ENCODE measurements at places on chromosomes 3 and 15.

GRCh38 chr3:38029400-38030125 is at the start of gene PLCD1:
TSS of gene PLCD1 (minus strand) at chr3:38029642. CDS start at chr3:38029539, 103 bp downstream.
- H3K4me1 ChIP-seq: no peaks in the 10 kb centered on the region
- no peak within 1 kb of the TSS for H3K27ac ChIP-seq
- no peak within 1 kb of the TSS for H3K4me3 ChIP-seq
- DNase-seq: peak; percentile 64
- H3K27me3 ChIP-seq: no peaks in the 10 kb centered on the region

- H3K36me3 ChIP-seq: peaks cover 3% of the 10 kb centered on the region
- DNase-seq: peak; percentile 36
- H3K4me1 ChIP-seq: peaks cover 38% of the 10 kb centered on the region
Measured at GRCh38 chr3:49721896-49722781, 1.6 kb downstream of the GMPPB start.

- DNase-seq: no peak
- no peak overlapping the region for H3K27ac ChIP-seq
- H3K4me1 ChIP-seq: no peaks in the 10 kb centered on the region
- no peaks in the 10 kb centered on the region for H3K36me3 ChIP-seq
- H3K4me3 ChIP-seq: no peak overlapping the region
Measured at GRCh38 chr3:189787632-189788031, 156.4 kb downstream of the TP63 start.

DNA sequence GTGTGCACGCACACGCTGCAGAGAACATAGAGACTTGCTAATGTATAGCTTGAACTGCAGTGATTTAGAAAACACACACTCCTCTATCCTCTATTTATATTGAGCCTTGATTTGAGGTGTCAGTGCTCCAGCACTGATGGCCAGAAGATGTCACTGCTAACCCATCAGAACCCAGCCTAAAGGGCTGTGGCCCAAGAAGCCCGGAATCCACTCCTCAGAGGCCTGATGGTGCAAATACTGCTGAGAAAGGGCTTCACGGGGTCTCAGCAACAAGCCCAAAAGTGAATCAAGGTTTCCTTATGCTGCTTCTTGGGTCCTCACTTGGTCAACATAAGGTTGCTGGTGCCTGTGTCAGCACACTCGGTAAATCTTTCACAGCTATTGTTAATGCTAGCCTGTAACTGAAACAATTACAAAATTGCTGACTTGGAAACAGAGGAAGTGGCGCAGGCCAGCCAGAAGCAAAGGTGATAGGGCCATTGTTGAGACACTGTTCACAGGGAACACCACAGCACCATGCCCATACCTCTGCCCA is 60.3 kb downstream of the HEG1 start:
- H3K4me3 ChIP-seq: no peak overlapping the region
- no peaks in the 10 kb centered on the region for H3K36me3 ChIP-seq
- H3K27me3 ChIP-seq: no peaks in the 10 kb centered on the region
- H3K4me1 ChIP-seq: peaks cover 21% of the 10 kb centered on the region
- DNase-seq: peak; percentile 43

- H3K4me1 ChIP-seq: no peaks in the 10 kb centered on the region
- no peak overlapping the region for H3K4me3 ChIP-seq
- no peak for DNase-seq
- H3K27ac ChIP-seq: no peak overlapping the region
- no peaks in the 10 kb centered on the region for H3K27me3 ChIP-seq
Measured at GRCh38 chr3:106428565-106428994, 559.8 kb upstream of the CBLB start.

DNA sequence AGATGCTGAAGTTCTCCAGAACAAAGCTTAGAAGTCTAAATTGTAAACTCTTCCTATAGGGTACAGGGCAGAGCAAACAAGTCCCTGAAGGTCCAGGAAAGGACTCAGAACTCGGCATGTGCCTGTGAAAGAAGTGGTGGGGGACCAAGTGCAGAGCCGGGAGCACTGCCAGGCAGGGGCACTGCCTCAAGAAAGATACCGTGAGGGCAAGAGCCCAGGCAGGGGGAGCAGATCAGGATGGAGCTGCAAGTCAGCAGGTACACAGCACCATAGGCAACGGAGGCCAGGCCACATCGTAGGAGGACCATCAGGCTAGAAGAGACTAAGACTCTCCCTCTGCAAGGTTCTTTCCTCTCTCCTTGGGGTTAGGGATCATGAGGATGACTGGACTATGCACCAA is 191.6 kb downstream of the OSBPL10 start:
- no peaks in the 10 kb centered on the region for H3K27me3 ChIP-seq
- no peak for DNase-seq
- H3K36me3 ChIP-seq: no peaks in the 10 kb centered on the region

GRCh38 chr3:79986338-79986737 is 218.5 kb upstream of the ROBO1 start:
- DNase-seq: no peak
- H3K27me3 ChIP-seq: no peaks in the 10 kb centered on the region
- no peaks in the 10 kb centered on the region for H3K4me1 ChIP-seq
- H3K27ac ChIP-seq: no peak overlapping the region

- peaks cover 8% of the 10 kb centered on the region for H3K4me1 ChIP-seq
- no peaks in the 10 kb centered on the region for H3K36me3 ChIP-seq
Measured at GRCh38 chr3:53146319-53146891, 14.6 kb upstream of the PRKCD start.

- no peak overlapping the region for H3K4me3 ChIP-seq
- peaks cover 6% of the 10 kb centered on the region for H3K27me3 ChIP-seq
- no peaks in the 10 kb centered on the region for H3K4me1 ChIP-seq
- DNase-seq: no peak
- H3K36me3 ChIP-seq: no peaks in the 10 kb centered on the region
Measured at GRCh38 chr3:33217866-33218445, 654 bp downstream of the SUSD5 start.

GRCh38 chr15:51724673-51725072 is 12.8 kb downstream of the LYSMD2 start:
- H3K27ac ChIP-seq: no peak overlapping the region
- H3K4me1 ChIP-seq: peaks cover 7% of the 10 kb centered on the region
- no peak for DNase-seq

DNA sequence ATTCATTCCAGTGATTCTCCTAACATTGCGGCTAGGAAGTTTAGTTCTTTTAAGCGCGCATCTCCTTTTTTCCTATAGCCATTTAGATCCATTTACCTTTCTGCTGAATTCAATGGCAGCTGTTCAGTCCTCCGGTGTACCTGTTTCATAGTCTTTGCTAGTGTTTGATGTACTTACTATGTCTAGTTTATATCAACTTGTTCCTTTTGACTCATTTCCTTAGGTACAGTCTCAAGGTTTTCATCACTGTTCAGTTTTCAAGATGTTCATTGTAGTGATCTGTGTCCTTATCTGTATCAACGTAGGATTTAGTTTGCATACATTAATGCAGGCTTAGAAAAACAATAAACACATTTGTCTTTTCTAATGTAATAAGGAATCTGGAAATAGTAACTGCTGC is 59.0 kb upstream of the MBNL1 start:
- H3K4me3 ChIP-seq: no peak overlapping the region
- no peak overlapping the region for H3K27ac ChIP-seq
- H3K27me3 ChIP-seq: no peaks in the 10 kb centered on the region
- no peaks in the 10 kb centered on the region for H3K4me1 ChIP-seq
- H3K36me3 ChIP-seq: no peaks in the 10 kb centered on the region

DNA sequence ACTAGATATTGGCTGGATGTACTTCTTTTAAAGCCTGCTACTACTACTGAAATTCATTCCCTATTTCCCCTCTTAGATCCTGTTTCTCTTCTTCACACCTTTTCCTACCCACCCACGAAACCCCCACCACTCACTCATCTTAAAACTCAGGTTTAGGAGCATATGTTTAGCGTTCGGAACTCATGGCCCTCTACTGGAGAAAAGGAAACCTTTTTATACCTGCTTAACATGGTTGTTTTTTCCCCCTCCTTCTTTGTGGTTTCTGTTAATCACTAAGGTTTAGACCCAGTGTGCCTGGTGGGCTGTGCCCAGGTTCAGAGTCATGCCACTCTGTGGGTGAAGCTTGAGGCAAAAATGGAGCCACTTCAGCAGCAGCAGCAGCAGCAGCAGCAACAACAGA is 2.6 kb downstream of the ARID3B start:
- H3K4me3 ChIP-seq: no peak overlapping the region
- H3K27ac ChIP-seq: no peak overlapping the region
- peaks cover 53% of the 10 kb centered on the region for H3K4me1 ChIP-seq
- H3K27me3 ChIP-seq: no peaks in the 10 kb centered on the region

DNA sequence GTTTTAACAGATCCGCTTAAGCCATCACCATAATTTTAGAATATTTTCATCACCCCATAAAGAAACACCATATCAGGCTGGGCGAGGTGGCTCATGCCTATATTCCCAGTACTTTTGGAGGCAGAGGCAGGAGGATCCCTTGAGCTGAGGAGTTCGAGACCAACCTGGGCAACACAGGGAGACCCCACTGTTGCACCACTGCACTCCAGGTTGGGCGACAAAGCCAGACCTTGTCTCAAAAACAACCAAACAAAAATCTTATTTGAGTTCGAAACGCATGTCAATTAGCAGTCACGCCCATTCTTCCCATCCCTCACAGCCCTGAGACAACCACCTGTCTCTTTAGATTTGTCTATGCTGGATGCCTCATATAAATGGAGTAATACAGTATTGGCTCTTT is 119.9 kb downstream of the KLF13 start:
- H3K27me3 ChIP-seq: no peaks in the 10 kb centered on the region
- H3K4me1 ChIP-seq: no peaks in the 10 kb centered on the region
- no peak overlapping the region for H3K27ac ChIP-seq
- H3K4me3 ChIP-seq: no peak overlapping the region

DNA sequence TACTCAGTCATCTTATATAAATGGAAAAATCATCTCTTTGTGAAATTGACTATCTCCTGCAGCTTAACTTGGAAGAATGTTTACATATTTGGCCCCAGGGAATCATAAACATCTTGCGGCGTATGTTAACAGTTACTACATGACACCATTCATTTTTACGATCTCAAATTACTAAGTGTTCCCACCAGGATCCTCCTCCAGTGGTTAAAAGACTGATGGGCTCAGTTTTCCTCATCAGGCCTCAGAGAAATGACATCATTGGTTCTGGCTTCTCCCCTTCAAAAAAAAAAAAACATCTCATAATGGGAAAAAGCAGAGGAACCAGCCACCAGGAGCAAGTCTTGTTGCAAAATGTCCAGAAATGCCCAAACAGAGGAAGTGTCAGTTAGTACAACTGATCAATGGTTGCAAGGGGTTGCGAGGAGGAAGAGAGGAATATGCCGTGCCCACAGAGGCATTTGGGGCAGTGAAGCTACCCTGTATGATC is 70.5 kb upstream of the LIPC start:
- H3K27ac ChIP-seq: no peak overlapping the region
- H3K27me3 ChIP-seq: no peaks in the 10 kb centered on the region
- no peak for DNase-seq
- H3K4me1 ChIP-seq: no peaks in the 10 kb centered on the region
- no peaks in the 10 kb centered on the region for H3K36me3 ChIP-seq

- no peak overlapping the region for H3K27ac ChIP-seq
- H3K4me1 ChIP-seq: peaks cover 2% of the 10 kb centered on the region
- no peak for DNase-seq
- H3K4me3 ChIP-seq: no peak overlapping the region
- no peaks in the 10 kb centered on the region for H3K27me3 ChIP-seq
- H3K36me3 ChIP-seq: no peaks in the 10 kb centered on the region
Measured at GRCh38 chr15:56774356-56774755, 41.0 kb upstream of the ZNF280D start.

DNA sequence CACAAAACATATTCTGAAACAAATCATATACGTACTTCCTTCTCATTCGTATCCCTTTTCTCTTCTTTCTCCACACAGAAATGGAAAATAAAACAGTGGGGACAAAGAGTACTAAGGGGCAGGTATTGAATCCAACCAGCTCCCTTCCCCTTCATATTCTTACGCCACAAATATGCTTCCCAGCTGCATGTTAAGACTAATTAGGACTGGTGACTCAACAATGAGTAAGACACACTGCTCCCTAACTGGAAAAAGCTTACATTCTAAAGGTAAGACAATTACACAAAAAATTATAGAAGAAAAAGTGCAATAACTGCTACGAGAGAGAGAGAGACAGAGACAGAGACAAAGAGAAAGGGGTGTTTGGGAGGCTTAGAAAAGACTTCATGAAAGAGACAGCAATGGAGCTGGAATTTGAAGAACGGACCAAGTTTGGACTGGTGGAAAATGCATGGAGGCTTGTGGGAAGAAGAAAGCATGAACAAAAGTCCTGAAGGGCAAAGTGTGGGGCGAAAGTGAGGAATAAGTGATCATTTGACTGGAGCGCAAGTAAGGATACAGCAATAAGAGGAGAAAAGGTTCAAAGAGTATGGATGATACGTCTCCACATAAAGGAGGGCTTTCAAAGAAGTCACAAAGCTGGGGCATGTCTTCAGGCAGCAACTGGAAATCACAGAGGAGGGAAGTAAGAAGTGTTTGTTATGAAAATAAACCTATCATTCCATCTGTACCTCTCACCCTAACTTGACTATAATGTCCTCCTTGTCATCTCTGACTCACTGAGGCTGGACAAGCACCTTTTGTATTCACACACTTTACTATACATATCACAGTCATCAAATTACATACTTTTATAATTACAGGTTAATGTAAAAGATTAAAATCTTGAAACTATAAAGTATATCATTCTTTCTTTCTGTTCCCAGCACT is 49.2 kb downstream of the RYK start:
- H3K27me3 ChIP-seq: no peaks in the 10 kb centered on the region
- no peak overlapping the region for H3K27ac ChIP-seq
- H3K36me3 ChIP-seq: no peaks in the 10 kb centered on the region

GRCh38 chr15:29205186-29205585 is 64.4 kb downstream of the NSMCE3 start:
- H3K4me1 ChIP-seq: no peaks in the 10 kb centered on the region
- no peak overlapping the region for H3K27ac ChIP-seq
- no peak for DNase-seq
- no peaks in the 10 kb centered on the region for H3K27me3 ChIP-seq

DNA sequence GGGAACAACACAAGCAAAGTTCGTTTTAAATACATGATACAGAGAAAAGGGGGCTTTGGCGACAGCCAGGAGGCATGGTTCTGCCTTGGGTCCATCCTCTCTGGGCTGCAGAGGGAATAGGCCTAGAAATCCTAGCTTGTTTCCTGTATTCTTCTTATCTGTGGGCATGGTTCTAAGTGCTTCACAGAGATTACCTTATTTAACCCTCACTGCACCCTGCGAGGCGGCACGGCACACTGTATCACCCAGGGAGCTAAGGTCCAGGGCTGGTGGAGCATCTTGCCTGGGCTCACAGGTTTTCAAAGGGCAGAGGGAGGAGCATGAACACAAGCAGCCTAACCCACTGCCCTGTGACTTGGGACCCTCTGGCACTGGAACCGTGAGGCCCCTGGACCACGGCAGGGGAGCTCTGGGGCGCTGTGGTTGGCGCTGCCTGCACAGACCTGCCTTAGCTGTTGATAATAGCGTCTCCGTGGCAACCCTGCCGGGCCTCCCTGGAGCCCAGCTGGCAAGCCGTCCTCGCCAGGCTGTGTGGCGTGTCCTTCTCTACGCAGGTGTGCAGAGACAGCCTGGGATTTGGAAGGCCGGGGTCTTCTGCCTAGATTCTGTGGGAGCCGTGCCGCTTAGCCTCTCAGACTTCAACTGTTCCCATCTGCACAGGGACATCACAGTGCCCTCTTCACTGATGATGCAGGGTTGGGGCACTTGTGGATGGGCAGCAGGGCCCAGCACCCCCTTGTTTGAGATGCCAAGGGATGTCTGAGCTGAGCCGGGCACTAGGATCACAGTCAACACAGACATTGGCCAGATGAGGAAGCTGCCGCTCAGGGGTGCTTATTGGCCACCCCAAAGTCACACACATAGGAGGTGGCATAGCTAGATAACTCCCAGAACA is 154.6 kb upstream of the TLE3 start:
- H3K27ac ChIP-seq: no peak overlapping the region
- no peaks in the 10 kb centered on the region for H3K4me1 ChIP-seq
- H3K4me3 ChIP-seq: no peak overlapping the region
- H3K27me3 ChIP-seq: no peaks in the 10 kb centered on the region
